ENCODE measurements at places on chromosomes 12 and 14.

GRCh38 chr14:55482936-55483605 lies 42.7 kb upstream of the TBPL2 start:
- DNase-seq = no peak

DNA sequence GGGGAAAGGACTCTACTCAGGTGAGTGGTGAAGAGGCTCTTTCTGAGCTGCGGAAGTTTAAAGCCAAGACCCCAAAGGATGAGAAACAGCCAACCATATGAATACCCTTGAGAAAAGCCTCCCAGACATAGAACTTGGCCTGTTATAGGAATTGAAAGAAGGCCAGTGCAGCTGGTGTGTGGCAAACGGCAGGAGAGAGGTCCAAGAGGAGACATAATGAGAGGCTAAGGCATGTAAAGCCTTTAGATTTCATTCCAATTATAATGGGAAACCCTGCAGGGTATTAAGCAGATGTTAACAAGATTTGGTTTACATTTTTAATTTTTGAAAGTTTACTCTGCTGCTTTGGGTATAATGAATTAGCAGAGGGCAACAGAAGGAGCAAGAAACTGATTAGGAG lies 552.1 kb upstream of the FBXO33 start:
- DNase-seq = no peak

DNA sequence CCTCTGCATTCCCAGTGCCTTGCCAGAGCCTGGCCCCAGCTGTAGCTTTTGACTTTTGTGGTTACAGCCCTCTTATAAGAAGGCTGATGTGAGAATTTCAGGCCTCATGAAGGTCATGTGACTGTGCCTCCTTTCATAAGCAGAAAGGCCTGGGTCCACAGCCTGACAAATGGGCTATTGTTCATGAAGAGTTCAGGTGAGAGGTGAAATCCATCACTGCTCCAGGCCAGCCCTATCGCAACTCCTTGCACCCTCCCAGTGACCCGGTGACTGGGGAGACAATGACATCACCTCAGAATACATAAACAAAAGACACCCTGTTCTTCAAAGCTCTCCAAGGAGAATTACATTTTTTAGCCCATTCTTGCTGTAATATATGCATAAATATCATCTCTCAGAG lies 321.5 kb downstream of the PCNX1 start:
- no peak for DNase-seq

GRCh38 chr14:54715239-54715638 lies 148.3 kb downstream of the SAMD4A start:
- DNase-seq = no peak

- no peak for DNase-seq
These were observed 106.6 kb downstream of the DYRK2 start for GRCh38 chr12:67754933-67755697.

GRCh38 chr12:30691122-30691879 lies 4.4 kb downstream of the IPO8 start:
- peak; percentile 2 for DNase-seq

DNA sequence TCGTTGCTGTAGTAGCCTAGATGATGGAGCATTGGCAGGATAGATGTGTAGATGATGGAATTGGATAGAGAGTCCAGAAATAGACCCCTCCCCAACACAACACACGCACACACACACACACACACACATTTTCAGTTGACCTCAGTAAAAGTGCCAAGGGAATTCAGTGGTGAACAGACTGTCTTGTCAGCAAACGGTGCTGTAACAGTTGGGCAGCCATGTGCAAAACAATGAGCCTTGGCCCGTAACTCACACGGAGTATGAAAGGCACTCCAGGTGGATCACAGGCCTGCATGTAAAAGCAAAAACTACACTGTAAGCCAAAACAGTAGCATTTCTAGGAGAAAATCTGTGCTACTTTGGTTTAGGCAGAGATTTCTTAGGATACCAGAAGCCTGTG lies 87.8 kb downstream of the DDX51 start:
- DNase-seq = no peak

GRCh38 chr14:89364316-89364715 lies 52.7 kb downstream of the FOXN3 start:
- no peak for DNase-seq

GRCh38 chr12:24553259-24553658 lies 395.6 kb downstream of the BCAT1 start:
- no peak for DNase-seq

DNA sequence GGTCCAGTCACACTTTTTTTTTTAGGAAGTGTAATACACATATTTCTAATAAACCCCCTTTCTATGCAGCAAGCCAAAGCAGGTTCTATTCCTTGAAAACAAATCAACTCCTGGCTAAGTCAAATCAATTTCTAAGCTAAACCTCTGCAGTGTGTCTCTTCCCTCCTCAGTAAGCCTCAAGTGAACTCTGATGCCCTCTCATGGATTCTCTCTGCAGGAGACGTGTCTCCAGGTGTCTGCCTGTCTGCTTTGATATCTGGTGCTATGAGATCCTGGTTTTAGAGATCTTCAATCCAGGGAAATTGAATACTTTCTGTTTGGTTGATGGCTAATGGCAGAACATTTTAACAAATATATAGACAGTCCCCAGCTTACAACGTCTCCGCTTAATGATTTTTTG lies 791.7 kb downstream of the AACS start:
- DNase-seq = no peak

- no peak for DNase-seq
These were observed 7.4 kb upstream of the GABARAPL1 start for GRCh38 chr12:10205220-10205807.

DNA sequence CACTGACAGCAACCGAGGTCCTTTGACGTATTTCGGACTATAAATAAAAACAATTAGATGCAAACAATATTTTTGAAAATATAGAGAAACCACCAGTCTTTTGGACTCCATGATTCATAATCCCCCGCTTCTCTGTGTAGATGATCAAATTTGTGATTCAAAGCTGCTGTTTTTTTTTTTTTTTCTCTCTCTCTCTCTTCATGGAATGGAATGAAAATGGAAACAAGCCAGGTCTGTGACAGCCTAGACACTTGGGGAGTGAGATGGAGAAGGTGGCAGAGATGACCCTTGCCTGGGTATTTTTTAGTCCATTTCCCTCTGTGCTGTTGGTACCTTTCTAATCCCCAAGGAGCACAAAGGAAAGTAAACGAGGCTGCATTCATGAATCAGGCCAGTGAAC lies 248.5 kb downstream of the GLT1D1 start:
- no peak for DNase-seq

DNA sequence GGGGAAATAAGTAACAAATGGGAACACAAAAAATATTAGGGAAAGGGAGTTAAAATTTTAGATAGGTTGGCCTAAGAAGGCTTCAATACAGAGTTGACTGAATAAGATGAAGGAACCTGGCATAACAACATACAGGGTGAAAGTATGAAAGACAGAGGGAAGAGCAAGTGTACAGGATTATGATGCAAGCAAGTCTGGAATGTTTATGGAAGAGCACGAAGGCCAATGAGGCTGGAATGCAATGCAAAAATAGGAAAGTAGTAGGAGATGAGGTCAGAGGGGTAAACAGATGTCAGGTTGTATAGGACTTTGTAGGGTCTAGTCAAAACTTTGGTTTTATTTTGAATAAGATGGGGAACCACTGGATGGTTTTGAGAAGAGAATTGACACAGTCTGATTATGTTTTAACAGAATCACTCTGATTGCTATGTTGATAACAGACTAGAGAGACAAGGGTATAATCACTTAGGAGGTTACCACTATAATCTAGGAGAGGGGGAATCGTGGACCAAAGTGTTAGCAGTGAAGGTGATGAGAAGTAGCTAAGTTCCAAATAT lies 96.8 kb downstream of the OSBPL8 start:
- no peak for DNase-seq

DNA sequence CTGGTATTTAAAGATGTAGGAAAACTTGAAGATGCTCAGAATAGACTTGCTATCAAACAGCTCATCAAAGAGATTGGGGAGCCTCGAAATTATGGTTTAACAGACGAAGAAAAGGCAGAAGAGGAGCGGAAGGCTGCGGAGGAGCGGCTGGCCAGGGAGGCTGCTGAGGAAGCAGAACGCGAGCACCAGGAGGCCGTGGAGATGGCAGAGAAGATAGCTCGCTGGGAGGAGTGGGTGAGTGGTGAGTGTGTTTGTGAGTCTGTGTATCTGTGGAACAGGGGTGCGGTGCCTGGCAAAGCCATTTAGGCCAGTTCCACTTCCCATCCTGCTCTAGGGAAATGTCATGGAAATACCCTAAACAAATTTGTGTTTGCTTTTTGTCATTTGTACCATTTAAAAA lies 19.2 kb upstream of the PAPOLA start:
- no peak for DNase-seq

GRCh38 chr12:13345722-13346121 lies 149.2 kb downstream of the EMP1 start:
- no peak for DNase-seq

DNA sequence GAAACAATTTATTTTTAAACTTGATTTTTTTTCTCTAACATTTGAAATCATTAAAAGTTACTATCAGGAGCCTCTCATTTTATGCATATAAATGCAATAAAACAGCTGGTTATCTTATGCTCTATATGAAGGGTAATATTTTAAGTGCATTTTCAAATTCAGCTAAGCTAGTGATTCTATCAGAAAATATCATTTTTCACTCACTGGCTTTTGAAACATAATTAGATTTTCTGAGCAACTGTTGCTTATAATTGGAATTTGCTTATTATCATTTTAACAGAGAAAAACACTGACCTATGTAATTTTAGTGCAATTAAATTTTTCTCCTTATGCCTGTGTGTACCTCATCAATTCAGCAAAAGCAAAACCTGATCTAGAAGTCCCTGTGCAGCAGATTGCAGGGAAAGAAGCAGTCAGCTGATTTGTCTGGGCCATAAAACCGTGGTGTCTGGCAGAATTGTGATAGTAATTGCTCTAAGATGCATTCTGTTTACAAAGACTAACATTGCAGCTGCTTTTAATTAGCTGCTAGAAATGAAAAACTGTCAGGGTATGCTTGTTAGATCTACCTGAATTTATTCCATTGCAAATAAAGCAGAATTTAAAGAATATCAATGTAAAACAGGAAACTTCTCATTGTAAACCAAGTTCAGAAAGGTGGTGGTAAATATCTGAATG lies 75.0 kb downstream of the BICD1 start:
- no peak for DNase-seq

DNA sequence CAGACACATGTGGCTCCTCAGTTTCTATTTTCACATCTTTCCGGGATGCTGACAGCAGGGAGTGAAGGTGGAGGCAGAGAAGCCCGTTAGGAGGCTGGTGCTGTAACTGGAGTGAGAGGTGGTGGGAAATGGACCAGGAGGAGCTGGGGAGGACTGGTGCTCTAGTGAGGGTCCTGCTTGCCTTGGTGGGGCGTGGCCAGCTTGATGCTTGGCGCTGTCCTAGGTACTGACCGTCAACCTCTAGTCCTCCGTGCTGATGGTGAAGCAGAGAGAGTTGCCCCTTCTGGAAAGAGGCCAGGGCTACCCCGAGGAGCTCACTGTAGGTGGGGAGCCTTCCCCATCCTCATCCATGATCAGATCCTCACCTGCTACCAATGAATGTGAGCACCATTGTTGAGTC lies 1.4 kb downstream of the TRMT61A start:
- peak; percentile 31 for DNase-seq

DNA sequence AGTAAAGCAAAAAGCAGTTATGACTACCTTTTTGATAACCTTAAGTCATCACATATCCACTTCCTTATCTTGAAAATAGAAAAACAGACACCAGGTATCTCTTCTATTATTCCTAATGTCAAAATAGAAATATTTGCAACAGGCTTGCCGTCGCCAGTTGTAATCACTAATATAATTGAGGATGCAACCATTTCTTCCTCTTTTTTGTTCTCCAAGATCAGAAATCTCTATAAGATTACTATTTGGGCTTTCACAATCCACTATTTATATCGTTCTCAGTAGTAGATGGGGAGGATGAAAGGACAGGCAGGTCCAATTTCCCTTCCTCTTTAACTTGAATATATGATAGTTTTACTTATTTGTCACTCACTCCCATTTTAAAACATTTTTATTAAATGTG lies 130.2 kb upstream of the HMGA2 start:
- no peak for DNase-seq

- no peak for DNase-seq
These were observed 103.7 kb upstream of the MDM1 start for GRCh38 chr12:68435816-68436215.

DNA sequence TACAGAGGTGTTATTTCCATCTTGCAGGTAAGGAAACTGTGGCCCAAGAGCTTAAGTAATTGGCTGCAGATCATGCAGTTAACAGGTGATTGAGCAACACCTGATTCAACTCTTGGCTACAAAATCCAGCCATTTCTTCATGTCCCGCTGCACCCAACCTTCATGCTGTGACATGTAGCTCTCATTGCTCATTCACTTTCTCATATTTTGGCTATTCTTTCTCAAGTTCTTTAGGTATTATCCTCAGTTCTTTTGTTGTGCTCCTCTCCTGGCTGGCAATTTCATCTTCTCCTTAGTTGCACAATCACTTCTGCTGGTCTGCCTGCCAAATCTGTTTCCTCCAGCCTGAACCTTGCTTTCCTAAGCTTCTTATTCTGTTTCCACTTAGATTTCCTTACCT lies 300.8 kb downstream of the SSPN start:
- DNase-seq = no peak

DNA sequence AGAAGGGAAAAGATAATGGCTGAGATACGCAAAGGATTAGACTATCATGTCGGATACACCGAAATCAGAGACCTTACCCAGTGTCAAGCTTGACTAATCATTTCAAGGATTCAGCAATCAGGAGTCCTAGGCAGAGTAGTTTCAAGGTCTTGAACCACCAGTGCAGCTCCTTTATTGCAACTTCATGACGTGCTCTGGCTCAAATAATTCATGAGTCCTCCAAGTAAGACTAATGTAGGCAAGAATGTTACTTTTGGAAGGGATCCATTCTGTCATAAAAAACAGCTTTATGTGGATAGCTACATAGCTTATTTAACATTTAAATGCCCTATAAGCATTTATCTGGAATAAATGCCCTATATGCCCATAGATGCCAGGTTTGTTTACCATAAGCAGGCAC lies 123.2 kb downstream of the LMO3 start:
- no peak for DNase-seq

GRCh38 chr12:99911081-99911480 lies 73.7 kb downstream of the ANKS1B start:
- DNase-seq = no peak

DNA sequence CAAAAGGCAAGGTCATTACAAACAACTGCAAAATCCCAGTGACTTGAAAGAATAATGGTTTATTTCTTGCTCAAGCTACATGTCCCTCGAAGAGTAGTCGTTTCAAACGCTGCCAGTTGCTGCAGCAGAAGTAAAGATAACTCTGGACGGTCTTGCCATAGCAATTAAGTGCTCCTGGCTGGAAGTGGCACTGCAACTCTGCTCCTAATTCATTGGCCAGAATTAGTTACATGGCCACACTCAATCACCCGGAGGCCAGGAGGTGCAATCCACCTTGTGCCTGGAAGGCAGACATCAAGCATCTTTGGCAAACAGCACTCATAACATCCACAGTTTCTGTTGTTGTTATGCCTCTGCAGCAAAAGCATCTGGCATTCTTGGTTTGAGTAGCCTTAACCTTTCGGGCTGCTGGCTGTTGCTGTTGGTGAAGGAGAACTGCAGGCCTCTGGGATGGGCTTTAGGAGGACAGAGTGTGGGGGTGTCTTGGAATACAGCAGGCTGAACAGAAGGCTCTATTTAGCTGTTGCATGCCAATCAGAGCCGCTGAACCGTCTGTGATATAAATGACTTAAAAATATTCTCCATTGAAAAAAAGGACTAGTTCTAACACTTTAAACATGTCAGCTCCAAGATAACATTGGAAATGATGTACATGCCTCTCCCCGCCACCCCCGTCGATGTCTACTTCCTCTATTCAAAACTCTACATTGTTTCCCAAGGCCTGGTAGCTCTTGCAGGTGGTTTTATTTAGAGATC lies 123.5 kb upstream of the DYRK2 start:
- DNase-seq = no peak

Data from right kidney (tissue), 9 donors.